ENCODE measurements at places on chromosomes 2 and 18. TPM values are rescaled to one million over a fixed set of nuclear protein-coding genes. Genes with fewer than 3 reads are reported as not detected.

Gene SERPINB12
- total RNA-seq = not detected

Gene ALMS1
- 20.4 TPM for total RNA-seq

Gene TMEM178A
- total RNA-seq = 0.43 TPM

Gene CIDEA
- total RNA-seq = not detected

Gene GNAL
- 0.33 TPM for total RNA-seq

Gene UGGT1
- total RNA-seq = 56.2 TPM

Gene CCDC74B
- total RNA-seq = 1.6 TPM

Gene NIFK
- 67.2 TPM for total RNA-seq

Gene DNPEP
- 40.1 TPM for total RNA-seq

Gene SFTPB
- total RNA-seq = not detected

Gene HNRNPLL
- total RNA-seq = 119 TPM

Gene DPP10
- not detected for total RNA-seq

Gene NYAP2
- not detected for total RNA-seq

Gene MOGAT1
- total RNA-seq = not detected

Gene DNAJC5G
- total RNA-seq = not detected

Gene UGT1A10
- not detected for total RNA-seq

Gene CELF4
- total RNA-seq = not detected

Gene TMEM37
- not detected for total RNA-seq

Gene STPG4
- total RNA-seq = 0.13 TPM

Gene KLF7
- total RNA-seq = 28.3 TPM

Gene PHLPP1
- total RNA-seq = 8.9 TPM

Gene CENPO
- total RNA-seq = 40.3 TPM

Gene SERPINB3
- not detected for total RNA-seq

Gene LCT
- total RNA-seq = 0.13 TPM

Gene DNAJC27
- 7.6 TPM for total RNA-seq

Gene ITGB6
- not detected for total RNA-seq

Gene CCDC74A
- total RNA-seq = 5.2 TPM

Data from activated CD4-positive, alpha-beta memory T cell treated with anti-CD3 and anti-CD28 coated beads, Interleukin-2, amount 10 ng/mL, durations not matched to agents 7 days and 5 days (primary cell).